Hematopoietic multipotent progenitor cell treated with erythropoietin and hydrocortisone succinate and interleukin-3 and kit ligand, for 15 days (in vitro differentiated cells): ENCODE measurements at places on chromosomes 13 and 19.

GRCh38 chr13:45180713-45181601 lies 19.9 kb downstream of the KCTD4 start:
- no peak for DNase-seq

- DNase-seq, result no peak
Measured at GRCh38 chr13:51644654-51645053, 60.4 kb downstream of the WDFY2 start.

- no peak for DNase-seq
Measured at GRCh38 chr13:98613591-98613990, 36.7 kb upstream of the STK24 start.

GRCh38 chr19:40800997-40801377 lies 2.0 kb downstream of the EGLN2 start:
- DNase-seq, result no peak

DNA sequence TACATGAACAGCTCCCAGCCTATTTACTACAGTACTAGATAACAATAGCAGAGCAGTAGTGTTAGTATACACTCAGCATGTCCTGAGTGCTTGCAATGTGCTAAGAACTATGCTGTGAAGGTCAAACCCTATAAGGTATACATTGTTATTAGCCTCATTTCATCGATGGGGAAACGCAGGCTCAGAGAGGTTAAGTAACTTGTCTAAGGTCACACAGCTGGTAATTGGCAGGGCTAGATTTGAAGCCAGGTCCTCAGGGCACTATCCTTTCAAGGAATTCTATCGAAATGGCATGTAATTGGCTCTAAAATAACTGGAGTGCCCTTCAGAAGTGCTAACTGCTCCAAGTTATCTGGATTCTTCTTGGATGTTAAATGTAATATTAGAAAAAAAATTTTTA lies 295.6 kb downstream of the ZNF536 start:
- DNase-seq, result no peak

GRCh38 chr13:94534166-94534565 lies 54.7 kb upstream of the DCT start:
- no peak for DNase-seq

GRCh38 chr19:36987091-36987490 lies 71.0 kb downstream of the ZNF568 start:
- no peak for DNase-seq

- DNase-seq, result no peak
Measured at GRCh38 chr13:60619461-60619860, 222.4 kb downstream of the TDRD3 start.

DNA sequence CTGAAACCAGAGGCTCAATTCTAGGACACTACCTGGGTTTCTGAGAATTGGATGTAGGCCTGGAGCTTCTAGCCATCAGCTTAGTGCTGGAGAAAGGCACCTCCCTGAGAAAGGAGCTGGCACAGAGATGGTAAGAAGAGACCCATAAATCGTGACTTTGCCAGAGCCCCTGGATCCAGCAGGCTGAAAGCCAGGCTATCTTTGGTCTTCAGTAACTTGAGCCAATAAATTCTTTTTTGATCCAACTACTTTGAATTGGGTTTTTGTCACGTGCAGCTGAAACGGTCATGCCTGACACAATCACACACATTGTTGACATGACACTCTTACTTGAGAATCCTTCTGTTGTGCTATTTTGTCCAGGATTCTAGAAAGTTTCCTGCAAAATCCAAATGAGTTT lies 103.4 kb downstream of the LHFPL6 start:
- DNase-seq, result no peak
